ENCODE measurements at places on chromosomes 3 and 15.

GRCh38 chr15:37138591-37139215, 38.4 kb upstream of the MEIS2 start:
- DNase-seq: no peak

- no peak for DNase-seq
These were observed 23.5 kb downstream of the PYDC2 start for GRCh38 chr3:191484461-191484860.

DNA sequence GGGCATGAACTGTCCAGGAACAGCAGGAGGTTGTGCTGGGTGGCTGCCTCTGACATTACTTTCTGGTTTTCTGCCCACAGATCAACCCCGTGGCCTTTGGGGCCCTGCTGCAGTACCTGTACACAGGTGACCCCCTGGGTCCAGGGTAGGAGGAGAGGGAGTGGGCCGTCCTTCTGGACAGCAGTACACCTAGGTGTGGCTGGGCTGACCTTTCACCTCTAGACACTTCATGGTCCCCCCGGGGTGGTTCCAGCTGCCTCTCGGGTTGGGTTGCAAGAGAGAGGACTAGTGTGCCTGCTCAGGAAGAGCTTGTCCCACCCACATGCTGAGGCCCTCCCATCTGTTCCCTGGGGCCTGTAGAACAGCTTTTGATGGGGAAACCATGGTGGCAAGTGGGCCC, 3.7 kb downstream of the ABTB1 start:
- no peak for DNase-seq

GRCh38 chr3:54342676-54343075, 220.3 kb downstream of the CACNA2D3 start:
- DNase-seq: no peak

GRCh38 chr3:155398046-155398445, 104.6 kb upstream of the STRIT1 start:
- no peak for DNase-seq

DNA sequence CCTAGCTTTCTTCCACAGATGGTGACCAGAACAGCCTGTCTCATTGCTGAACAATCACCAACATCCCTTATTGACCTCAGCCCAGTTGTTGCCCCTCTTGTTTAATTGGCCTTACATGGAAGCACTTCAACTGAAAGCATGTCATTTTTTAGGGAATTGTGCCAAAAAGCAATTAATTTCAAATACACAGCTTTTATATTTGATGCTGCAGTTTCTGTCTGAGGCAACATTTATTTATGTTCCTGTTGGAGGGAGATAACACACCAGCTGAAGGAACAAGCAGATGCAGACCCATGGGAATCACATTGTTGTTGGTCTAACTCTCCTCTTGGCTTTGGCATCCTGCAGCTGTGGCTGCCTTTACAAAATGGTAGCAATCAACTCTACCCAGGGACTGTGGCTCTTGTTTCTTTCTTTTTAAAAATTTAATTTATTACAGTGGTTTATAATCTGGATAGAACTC, 498.1 kb upstream of the RGMA start:
- no peak for DNase-seq

DNA sequence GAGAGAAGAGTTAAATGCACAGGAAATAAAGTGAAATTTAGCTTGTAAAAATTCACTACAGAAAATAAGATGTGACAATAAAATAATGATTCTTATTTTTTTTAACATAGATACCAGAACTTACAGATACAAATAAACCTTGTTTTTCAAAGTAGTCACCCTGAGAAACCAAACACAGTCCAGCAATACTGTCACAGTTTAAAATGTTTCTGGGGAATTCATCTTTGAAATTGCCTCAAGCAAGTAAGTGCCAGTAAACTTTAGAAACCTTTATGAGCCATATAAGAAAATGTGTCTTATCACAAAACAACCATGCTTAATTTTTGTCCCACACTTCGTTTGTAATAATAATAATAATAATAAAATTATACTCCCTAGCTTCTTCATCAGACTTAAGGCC, 19.9 kb downstream of the SHOX2 start:
- no peak for DNase-seq

- no peak for DNase-seq
These were observed 22.2 kb downstream of the TMEM212 start for GRCh38 chr3:171865191-171865865.

All from hepatic stellate cell (primary cell).